ENCODE measurements at places on chromosomes 2 and 18.

DNA sequence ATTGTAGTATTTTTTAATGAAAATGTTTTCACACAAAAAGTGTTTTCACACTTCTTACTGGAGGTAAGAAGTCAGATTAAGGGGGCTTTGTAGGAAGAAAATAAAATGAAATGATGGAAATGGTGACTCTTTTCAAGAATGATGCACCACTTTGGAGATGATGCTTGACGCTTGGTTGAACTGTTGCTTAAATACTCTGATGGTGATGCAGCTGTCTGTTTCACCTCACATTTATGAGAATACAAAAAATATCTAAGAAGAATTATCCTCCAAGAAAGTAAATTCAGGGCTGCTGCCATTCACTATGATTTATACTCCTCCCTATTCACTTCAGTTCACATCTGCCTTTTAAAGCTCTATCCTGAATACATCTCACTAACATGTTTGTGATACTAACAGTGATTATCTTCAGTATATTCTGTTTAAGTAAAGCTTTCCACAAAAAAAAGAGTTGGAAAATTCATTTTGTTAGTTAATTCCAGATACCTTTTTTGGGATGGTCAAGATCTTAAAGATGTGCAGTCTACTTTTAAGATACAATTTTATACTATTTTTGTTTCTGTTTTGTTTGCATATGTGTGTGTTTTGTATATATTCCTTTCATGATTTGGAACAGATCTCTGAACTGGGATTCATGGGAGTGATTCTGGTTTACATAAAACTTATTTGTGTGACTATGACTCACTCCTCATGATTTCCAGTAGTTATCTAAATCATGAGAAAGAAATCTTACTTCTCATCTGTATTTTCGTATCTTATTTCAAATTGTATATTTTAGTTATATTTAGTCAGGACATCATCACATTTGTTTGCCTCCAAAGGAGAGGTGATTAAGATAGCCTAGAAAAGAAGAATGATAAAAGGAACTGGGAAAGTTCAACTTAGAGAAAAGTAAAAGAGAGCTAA lies 53.1 kb downstream of the SLC39A10 start:
- no peak for DNase-seq

DNA sequence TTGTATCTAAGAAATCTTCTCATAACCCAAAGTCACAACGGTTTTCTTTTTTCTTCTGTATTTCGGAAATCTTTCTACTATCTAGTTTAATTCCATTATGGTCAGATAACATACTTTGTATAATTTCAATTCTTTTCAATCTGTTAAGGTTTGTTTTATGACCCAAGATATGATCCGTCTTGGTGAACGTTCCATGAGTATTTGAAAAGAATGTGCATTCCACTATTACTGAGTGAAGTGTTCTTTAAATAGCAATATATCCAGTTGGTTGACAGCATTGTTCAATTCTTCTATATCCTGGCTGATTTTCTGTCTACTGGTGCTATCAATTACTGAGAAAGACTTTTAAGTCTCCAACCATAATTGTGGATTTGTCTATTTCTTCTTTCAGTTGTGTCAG lies 414.5 kb downstream of the TNS1 start:
- no peak for DNase-seq

DNA sequence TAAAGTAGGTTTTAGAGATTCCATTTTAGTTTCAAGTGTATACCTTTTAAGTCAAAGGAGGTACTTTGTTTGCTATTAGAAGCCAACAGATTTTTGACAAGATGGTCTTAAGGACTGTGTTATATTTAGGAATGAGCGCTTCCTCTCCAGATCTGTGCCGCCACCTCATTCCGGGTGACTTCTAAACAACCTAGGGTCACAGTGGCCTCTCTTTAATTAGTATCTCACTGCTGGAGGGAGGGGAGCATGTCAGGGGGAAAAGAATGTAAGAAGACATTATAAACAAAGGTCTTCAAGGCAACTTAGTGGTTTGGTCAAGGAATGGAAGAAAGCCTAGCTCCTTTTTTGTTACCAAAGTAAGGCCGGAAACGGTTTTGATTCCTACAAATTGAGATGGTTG lies 67.0 kb downstream of the RBMS1 start:
- DNase-seq, result no peak

- no peak for DNase-seq
Observed at GRCh38 chr2:143996974-143997373, 522.9 kb downstream of the ZEB2 start.

- DNase-seq, result no peak
Observed at GRCh38 chr2:208872591-208872990, 466.0 kb downstream of the PTH2R start.

GRCh38 chr2:177669625-177670330 lies 277.2 kb downstream of the AGPS start:
- no peak for DNase-seq

- no peak for DNase-seq
Observed at GRCh38 chr2:17719562-17720371, 33.8 kb downstream of the SMC6 start.

GRCh38 chr2:37191253-37191652 lies 2.8 kb upstream of the SULT6B1 start:
- DNase-seq, result no peak

DNA sequence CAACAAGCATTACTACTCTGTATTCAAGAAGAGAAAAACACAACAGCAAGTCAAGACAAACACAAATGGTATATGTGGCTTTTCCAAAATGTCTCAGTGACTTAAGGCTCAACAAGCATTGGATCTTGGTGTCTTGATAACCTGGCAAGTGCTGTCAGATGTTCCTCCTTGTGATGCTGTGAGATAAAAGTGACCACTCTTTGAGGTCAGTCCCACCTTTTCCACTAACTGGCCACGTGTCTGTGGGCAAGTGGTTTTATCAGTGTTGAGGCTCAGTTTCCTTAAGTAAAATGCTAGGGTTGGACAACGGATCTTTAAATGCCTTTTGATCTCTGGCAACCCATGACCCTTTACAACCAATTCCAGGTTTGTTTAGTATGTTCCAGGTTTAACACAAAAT lies 98.7 kb downstream of the BCL2 start:
- DNase-seq, result no peak

DNA sequence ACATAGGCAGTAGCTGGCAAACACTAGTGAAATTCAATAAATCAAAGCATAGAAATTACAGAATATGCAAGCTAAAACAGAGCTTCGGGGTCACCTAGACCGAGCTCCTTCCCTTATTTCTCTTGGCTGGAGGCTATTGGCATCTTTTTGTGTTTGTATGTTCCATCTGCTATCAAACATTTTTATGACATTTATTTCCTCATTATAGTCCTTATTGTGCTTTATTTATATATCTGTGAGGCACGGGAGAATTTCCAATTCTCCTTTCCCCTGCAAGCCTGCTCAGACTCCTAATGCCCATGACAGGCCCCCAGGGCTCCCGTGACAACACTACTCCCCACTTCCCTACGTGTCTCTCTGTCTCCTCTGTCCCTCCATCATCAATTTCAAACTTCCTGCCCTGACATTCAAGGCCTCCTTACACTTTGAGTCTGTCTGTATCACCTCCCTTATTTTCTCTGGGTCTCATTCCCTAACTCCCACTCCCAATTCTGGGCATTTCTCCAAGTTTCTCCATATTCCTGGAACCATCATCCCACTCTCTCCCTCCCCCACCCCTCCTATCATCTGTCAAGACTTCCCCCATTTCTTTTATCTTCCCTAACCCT lies 316.9 kb downstream of the OSR1 start:
- no peak for DNase-seq

DNA sequence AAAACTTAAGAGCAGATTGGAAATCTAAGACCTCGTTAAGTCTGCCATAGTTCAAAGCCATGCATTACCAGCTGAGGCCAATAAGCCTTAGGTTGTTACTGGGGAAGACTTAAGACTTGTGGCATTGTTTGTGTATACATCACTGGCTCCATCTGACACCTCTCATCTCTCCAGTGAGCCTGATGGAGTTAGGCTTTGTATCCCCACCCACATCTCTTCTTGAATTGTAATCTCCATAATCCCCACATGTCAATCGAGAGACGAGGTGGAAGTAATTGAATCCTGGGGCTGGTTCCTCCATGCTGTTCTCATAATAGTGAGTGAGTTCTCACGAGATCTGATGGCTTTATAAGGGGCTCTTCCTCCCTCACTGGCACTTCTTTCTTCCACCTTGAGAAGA lies 404.6 kb downstream of the ARHGAP15 start:
- no peak for DNase-seq

DNA sequence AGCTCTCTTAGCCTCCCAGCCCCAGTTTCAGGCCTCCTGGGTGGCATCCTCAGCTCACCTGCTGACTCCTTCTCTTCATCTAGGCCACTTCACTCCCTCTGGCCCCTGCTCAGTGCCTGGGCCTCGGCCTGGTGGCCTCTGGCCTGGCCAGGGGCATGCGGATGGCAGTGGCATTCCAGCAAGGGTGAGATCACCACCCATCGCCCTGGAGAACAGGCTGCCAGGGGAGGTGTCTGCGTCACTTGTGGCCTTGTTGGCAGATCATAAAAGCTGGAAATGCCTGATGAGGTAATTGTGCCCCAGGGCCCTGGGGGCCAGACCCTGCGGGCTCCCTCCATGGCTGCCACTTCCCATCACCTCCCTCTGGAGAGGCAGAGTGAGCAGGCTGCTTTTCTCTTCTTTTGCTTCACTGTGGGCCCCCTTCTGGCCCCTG lies 72.5 kb upstream of the SMAD2 start:
- DNase-seq, result no peak

- no peak for DNase-seq
Observed at GRCh38 chr18:48695671-48696070, 156.8 kb downstream of the CTIF start.

DNA sequence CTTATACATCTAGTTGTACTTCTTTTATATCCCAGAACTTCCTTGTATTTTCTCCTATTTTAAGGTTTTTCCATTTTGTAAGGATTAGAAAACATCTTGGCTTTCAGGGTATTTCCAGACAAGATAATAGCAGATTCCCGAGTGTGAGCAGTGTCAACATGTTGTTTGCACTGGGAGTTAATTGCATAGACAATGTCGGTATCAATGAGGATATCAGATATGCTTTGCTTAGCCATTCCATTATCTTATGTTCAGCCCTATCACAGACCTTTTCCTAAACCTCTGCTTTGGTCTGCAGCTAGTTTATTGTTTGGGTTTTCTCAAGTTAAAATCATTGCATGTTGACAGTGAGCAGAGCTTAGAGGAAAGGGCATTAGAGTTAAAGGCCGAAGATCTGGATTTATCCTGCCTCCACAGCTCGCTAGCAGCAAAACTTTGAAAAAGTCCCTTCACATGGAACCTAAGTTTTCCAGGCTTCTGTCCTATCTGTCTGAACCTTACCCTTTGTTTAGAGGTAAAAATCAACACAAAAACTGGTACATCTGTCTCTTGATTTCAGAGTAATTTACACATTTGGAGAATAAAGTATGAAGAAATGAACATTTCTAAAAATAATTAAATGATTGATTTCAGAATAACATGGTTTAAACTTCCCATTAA lies 355.4 kb downstream of the KIAA1328 start:
- no peak for DNase-seq

GRCh38 chr2:190469771-190470170 lies 61.6 kb downstream of the MFSD6 start:
- DNase-seq, result no peak

DNA sequence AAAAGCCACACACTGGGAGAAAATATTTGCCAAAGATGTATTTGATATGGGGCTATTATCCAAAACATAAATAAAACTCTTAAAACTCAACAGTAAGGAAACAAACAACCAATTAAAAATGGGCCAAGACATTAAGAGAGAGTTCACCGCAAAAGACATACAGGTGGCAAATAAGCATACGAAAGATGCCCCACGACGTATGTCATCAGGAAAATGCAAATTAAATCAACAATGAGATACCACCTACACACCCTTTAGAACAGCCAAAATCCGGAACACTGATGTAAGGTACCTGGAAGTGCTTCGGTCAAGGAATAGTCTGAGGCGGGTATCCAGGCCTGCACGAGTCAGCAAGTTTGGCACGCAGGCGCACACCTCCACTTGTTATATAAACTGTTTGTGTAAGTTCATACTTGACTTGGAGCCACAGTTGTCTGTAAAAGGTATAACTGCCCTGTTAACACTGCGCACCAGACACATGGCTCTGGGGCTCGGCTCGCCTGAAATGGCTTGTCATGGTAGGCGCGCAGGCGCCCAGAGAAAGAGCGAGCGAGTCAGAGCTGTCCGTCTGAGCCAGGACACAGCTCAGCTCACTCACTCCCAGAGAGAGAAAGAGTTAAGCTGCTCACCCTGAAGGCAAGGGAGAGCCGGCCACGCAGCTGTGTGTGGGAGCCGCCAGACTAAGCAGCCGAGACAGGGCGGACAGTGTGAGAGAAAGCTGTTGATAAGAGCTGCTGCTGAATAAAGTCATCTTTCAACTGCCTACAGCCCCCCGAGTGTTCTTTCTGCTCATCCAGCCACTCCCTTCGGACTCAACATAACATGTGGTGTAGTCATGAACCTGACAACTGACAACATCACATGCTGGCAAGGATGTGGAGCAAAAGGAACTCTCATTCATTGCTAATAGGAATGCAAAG lies 87.3 kb downstream of the HNRNPLL start:
- DNase-seq, result no peak

GRCh38 chr2:121171625-121172119 lies 113.3 kb downstream of the TFCP2L1 start:
- no peak for DNase-seq

DNA sequence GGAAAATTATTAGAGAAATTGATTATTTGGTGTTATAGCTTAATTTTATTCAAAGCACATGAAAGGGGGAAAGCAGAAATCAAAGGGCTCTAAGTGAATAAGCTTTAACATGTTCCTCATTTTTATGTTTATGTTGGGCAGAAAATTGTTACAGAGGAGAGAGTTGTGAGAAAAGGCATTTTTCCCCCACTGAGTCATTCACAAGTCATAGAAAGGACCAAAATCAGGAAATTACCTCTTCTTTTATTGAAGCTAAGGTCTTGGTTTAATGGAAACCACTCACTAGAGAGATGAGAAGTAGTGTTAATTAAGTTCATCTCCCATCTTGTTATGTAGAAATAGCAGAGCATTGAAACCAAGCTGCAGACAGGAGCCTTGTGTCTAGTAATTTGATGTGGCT lies 175.3 kb upstream of the THUMPD2 start:
- DNase-seq, result no peak

DNA sequence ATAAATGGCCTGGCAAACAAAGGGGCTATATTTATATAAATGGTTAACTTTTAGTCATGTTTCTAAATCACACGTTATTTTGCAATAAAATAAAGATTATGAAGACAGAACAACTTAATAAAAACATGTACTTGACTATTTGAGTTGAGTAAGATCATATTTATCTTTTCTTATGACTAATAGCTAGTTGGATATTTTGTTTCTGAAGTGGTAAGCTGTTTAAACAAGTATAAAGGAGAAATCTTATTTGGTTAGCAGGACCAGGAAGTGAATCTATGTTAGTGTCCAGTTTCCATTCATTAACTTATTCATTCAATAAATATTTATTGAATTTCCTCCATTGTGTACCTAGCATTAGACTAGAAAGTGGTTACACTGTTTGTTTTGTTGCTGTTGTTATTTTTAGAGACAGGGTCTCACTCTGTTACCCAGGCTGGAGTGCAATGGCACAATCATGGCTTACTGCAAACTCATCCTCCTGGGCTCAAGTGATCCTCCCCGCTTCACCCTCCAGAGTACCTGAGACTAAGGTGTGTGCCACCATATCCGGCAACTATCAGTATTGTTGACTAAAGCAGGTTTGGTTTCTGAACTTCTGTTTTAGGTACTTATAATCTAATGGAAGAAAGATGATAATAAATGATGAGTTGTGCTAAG lies 312.6 kb downstream of the DPP10 start:
- DNase-seq, result no peak
